Lung microvascular endothelial cell (primary cell): ENCODE measurements at places on chromosomes 4 and X.

- DNase-seq = no peak
These were observed 33.1 kb upstream of the GK start for GRCh38 chrX:30620125-30620524.

DNA sequence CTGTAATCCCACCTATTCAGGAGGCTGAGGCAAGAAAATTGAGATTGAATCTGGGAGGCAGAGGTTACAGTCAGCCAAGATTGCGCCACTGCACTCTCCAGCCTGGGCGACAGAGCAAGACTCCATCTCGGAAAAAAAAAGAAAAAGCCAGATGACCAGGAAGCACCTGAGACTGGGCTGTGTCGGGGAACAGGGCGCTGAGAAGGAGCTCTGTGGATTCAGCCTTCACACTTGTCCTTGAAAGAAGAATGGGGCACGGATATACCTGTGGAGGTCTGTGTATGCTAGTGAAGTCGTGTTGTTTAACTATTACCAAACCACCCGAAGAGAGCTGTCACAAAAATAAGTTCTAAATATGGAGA, 39.3 kb upstream of the TADA2B start:
- DNase-seq = no peak

DNA sequence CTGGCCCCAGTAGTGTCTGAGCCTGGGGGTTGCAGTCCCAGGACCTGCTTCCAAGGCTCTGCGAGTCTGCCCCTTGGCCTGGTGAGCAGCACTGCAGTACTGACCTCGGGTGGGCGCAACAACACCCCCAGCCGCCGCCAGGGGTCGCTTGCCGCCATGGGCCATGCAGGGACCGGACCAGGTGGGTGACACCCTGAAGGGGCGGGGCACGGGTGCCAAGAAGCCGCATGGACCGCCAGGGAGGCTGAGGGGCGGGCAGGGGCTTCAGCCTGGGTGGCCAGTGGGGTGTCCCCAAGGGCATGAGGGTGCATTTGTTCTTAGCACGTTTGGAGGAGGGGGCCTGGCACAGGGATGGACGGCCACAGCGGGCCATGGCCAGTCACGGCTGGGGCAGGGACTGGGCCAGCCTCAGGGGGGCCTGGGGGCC, 25.0 kb downstream of the TACC3 start:
- DNase-seq = peak; percentile 88

- no peak for DNase-seq
These were observed 11.8 kb downstream of the RBM10 start for GRCh38 chrX:47156611-47157520.

GRCh38 chr4:56874166-56874565, 33.5 kb upstream of the REST start:
- no peak for DNase-seq

GRCh38 chr4:76383001-76383400, 37.9 kb downstream of the CCDC158 start:
- no peak for DNase-seq

GRCh38 chr4:6264225-6264540, 5.5 kb upstream of the WFS1 start:
- peak; percentile 88 for DNase-seq

DNA sequence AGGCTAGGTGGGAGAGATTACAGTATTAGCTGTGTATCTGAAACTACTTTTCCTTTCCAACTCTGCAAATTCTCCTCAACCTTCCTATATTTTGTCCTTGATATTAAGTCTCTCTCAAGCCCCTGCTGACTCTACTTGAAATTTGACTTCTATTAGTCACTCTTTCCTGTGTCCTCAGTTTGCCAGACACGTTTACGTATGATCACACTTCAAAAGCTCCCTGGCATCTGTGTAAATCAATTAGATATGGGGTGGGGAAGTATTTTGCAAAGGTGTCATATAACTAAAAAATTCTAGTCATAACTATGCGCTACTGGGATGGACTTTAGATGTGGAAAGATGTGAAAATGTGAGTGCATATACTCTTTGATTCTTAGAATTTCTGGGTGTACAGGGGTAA, 67.4 kb upstream of the ARHGAP24 start:
- DNase-seq = peak; percentile 56

DNA sequence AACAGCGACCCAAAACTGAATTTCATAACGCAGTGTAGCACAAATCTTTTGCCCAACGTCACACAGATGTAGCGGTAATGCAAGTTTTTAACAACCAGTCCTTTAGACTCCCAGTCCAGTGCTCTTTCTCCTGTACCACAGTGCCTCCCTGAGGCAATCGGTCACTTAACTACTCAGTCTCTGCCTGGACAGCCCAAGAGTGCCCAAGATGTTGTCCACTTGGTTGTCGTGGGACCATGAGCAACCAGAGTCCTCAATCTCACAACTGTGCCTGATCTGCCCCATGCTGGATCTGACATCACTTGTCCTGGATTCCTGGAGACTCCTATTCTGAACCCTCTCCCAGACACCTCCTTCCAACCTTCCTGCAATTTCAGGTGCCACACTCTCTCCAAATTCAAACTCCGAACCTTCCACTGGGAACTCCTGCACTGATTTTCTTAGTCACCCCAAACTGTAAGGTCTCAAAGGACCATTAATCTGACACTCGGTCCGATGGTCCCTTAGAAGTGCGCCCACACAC, 702 bp downstream of the MMGT1 start:
- DNase-seq = peak; percentile 40

DNA sequence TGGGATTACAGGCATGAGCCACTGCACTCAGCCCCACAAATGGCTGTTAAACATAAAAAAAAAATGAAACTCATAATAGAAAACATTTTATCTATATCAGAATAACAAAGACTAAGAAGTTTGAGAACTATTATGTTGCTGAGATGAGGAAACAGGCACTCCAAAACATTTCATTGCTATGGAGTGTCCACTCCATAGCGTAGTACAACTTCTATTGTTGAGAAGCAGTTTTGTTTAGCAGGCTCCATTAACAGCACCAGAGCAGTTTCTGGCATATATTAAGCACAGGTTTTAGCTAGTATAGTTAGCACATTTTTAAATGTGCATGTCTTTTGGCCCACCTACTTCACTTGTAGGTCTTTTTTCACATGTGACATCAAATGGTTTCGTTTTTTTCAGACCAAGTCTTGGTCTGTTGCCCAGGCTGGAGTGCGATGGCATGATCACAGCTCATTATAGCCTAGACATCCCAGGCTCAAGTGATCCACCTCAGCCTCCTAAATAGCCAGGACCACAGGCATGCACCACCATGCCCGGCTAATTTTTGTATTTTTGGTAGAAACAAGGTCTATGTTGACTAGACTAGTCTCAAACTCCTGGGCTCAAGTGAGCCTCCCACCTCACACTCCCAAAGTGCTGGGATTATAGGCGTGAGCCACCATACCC, 5.8 kb downstream of the HMGB2 start:
- DNase-seq = no peak

- no peak for DNase-seq
These were observed 52.2 kb downstream of the STIM2 start for GRCh38 chr4:26912810-26913209.

DNA sequence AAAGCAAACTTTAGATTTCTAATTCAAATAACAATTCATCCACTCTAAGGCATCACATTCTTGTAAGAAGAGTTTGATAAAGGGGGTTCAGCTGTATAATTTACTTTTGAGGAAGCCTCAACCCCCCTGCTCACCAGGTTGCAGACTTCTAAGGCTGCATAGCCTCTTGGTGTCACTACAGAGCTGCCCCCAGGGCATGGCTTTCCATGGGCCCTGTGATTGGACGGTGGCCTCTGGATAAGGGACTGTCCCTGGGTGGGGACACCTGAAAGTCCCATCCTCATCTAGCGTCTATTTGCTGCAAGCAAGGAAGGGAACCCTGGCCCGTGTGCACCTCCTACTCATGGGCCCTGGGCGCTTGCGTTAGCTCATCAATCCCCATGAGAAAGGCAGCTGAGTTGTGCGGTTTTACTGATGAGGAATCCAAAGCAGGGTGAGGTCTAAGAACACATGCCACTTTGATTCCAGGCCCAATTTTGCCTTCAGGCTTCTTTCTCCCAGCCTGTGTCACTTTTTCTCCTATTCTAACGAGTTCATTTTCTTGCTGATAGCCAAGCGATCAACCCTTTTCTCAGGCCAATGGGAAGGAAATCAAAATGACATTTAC, 51.8 kb downstream of the SCML1 start:
- DNase-seq = no peak

- peak; percentile 51 for DNase-seq
These were observed 25.9 kb downstream of the ZNF721 start for GRCh38 chr4:472881-473569.

GRCh38 chr4:138646383-138646782, 369.2 kb upstream of the NOCT start:
- DNase-seq = no peak

- DNase-seq = no peak
These were observed 339.8 kb downstream of the PAPSS1 start for GRCh38 chr4:107380190-107380589.

- no peak for DNase-seq
These were observed 77.9 kb downstream of the PSAPL1 start for GRCh38 chr4:7356667-7357310.

- DNase-seq = no peak
These were observed 63.0 kb upstream of the HHIP start for GRCh38 chr4:144582975-144583374.

GRCh38 chr4:104881136-104881886, 265.4 kb upstream of the TET2 start:
- no peak for DNase-seq

GRCh38 chr4:2735869-2736268, 20.3 kb downstream of the TNIP2 start:
- no peak for DNase-seq

DNA sequence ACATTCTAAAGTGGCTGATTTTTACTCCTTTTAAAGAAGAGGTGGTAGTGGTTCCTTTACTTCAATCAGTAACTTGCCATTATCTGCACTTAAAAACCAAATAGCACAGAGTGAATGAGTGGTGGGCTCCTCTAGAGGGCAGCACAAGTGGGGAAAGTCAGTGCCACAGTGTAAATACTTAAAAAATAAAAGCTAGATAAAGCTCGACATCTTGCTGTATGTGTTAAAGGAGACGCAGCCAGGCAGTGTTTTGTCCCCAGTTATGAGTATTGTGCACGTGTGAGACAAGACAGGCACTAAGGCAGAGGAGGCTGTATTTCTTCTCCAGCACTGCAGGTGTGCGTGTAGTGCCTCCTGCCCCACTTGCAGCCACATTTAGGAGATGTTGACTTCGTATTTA, 24.6 kb downstream of the NAP1L5 start:
- DNase-seq = peak; percentile 62

DNA sequence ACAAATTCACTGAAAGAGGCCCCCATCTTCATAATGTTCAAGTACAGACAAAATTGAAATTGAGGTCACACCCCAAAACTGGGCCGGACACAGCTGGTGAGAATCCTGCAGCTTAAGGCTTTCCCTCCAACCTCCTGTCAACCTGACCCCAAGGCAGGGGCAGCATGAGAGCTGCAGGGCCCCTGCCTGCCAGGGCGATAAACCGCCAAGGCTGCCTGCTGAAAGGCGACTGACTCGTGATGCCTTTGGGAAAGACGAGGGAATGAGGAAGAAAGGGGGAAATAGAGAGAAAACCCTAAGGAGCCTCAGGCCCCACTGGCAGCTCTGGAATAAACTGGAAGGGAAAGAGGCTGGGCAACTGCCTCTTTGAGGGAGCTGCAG, 7.3 kb upstream of the IRAK1 start:
- no peak for DNase-seq

DNA sequence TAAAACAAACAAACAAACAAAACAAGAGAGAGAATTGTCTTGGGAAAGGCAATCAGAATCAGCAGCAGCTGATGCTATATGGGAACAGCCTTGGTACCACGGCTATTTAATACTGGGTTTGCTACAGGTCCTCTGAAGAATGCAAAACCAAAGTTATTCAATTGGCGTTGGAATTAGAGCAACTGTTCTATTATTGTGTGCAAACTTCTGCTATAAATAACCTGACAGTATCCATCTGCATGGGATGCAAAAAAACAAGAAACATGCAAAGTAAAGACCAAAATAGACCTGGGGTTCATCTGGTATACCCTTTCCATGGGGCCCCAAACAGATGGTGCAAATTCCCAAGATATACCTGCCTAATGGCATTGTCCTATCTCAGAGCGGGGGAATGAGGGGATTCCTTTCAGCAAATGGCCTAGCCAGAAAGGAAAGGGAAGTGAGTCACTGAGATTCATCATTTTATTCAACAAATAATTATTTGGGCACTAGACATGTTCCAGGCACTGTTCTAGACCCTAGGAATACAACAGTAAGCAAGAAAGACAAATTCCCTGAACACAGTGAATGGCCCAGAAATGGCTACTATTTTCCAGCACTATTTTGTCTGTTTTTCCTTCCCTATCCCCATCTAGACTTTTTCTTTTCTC, 268.9 kb downstream of the FBXW7 start:
- DNase-seq = no peak

GRCh38 chr4:70863099-70863790, 23.6 kb upstream of the GRSF1 start:
- DNase-seq = no peak

DNA sequence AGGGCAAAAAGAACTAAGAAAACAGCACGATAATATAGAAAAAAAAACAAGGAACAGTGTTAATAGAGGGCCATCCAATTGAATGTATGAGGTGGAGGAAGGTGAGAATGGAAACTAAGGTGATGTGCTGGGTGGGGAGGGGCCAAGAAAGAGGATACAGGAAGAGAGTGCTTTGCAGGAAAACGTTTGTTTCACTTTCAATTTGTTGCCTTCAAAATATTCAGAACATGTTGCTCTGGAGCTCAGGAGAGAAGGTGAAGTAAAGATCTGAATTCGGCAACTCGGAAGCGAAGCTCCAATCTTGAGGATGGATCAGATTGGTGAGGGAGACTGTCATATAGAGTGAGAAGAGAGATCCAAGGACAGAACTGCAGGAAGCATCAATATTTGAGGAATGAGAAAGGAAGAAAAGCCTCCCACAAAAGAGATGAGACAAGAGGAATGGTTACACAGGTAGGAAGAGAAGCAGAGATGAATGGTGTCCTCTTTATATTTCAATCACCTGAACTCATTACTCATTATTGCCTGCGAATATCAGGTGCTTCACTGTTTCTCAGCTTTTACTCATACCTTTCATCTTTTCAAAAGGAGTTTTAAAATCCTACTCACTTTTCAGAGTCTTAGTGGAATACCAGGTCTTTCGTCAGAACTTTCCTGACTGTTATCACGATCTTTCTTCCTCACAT, 14.7 kb upstream of the SEC24D start:
- DNase-seq = peak; percentile 10

- DNase-seq = no peak
These were observed 66.1 kb upstream of the ENPP6 start for GRCh38 chr4:184283659-184284335.

- DNase-seq = no peak
These were observed 20.6 kb upstream of the BBS12 start for GRCh38 chr4:122711919-122712318.
